Omental fat pad (tissue), 4 donors: ENCODE measurements at places on chromosomes 12 and 14. TPM values are rescaled to one million over a fixed set of nuclear protein-coding genes. Genes with fewer than 3 reads are reported as not detected.

DNA sequence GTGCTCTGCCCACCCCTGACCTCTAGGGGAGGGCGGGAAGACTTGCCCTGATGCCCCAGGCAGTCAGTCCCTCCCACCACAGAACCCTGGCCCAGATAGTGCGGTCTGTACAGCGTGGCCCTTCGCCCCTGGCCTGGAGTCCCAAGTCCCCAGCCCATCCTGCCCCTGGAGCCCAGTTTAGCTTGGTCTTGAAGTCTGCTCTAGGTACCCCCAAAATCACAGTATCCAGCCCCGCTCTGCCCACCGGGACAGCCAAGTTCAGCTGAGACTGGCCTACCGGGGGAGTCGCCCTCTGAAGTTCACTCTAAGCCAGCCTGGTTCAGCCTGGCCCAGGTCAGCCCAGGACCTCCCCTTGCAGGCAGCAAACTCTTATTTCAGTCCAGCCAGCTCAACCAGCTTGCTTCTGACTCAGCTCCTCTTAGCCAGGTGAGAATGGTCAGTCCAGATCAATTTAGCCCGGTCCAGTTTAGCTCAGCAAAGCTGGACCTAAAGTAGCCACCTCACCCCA, 75.9 kb downstream of the TMEM121 start:
- no peak for DNase-seq

The SERPINA12 gene
- not detected for total RNA-seq

The RAPGEF3 gene
- 53.4 TPM for total RNA-seq

GRCh38 chr12:48034835-48035805, 30.8 kb upstream of the COL2A1 start:
- DNase-seq = no peak

DNA sequence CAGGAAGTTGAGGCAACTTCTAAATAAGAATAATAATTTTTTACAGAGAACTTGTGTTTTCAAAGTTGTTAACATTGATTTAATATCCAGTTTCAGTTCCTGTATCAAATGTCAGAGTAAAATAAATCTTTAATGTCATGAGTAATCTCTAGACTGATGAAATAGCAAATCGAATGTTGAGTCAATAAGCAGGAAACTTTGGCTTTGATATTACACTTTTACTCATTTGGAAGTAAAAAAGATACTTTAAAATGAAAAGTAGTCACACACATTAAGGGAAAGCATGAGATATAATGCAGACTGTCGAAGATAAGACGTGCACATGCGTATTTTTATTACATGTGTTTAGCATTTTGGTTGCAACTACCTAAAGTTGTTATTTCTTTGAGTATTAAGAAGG, 78.2 kb upstream of the PTGDR start:
- no peak for DNase-seq

DNA sequence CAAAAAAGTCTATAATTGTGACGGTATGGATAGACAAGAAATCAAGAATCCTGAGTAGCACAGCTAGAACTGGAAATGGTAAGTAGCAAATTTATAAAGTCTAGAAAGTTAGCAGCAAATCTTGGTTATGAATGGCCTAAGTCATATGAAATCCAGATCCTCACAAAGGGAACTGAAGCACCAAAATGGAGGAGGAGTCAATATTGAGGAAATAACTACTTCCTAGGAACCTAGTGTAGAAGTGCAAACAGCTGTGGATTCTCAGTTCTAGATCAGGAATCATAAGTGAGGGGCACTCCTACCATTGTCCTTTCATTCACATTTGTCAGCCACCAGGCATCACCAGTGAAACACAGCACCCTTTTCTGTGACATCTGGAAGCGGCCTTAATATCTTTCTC, 202.2 kb upstream of the DCN start:
- no peak for DNase-seq

The PPP4R4 gene
- 0.25 TPM for total RNA-seq

GRCh38 chr14:104795781-104796686, 486 bp upstream of the AKT1 start:
- no peak for DNase-seq

GRCh38 chr14:100302616-100303015, 3.6 kb downstream of the SLC25A29 start:
- DNase-seq = no peak

DNA sequence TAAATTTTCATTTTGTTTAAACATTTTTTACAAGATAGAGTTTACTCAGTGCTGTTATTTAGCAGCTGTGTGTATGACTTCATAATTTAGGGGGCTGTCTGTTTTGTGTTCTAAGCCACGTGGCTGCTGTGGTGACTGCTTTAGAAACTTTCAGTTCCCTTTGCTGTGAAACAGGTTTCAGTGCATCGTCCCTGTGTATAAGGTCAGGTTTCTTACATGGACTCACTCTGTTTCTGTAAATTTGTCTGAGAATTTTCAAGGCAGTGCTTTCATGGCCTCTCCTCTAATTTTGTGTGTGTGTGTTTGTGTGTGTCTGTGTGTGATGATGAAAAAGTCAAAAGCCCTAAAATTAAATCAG, 32.4 kb downstream of the BICD1 start:
- DNase-seq = no peak

GRCh38 chr14:69695322-69696203, 71.4 kb upstream of the SRSF5 start:
- no peak for DNase-seq

GRCh38 chr12:19967431-19967830, 400.9 kb upstream of the PDE3A start:
- DNase-seq = no peak

The SIVA1 gene
- total RNA-seq = 175 TPM

GRCh38 chr12:13725049-13725448, 256.4 kb downstream of the GRIN2B start:
- no peak for DNase-seq

- DNase-seq = no peak
These were observed 53.4 kb downstream of the HSD17B6 start for GRCh38 chr12:56816491-56816890.

DNA sequence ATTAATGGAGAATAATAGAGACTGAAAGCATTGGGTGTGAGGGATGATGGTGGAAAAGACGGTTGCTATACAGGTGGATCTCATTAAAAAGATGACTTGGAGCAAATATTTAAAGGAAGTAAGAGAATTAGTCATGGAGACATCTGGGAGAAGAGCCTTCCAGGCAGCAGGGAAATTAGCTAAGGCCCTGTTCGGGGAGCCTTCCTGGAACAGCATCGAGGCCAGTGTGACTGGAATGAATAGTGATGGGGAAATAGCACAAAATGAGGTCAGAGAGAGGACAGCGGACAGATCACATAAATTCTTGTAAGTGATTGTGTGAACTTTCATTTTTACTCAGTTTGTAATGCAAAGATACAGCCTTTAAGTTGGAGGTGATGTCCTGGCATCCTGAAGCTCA, 842.3 kb downstream of the SLC6A15 start:
- DNase-seq = no peak

GRCh38 chr12:109621901-109622364, 48.3 kb downstream of the MVK start:
- DNase-seq = no peak

- DNase-seq = no peak
These were observed 29.0 kb downstream of the SLC2A3 start for GRCh38 chr12:7907009-7907408.
